Right cardiac atrium (tissue), 5 donors: ENCODE measurements at places on chromosomes 2 and 18. TPM values are rescaled to one million over a fixed set of nuclear protein-coding genes. Genes with fewer than 3 reads are reported as not detected.

- no peak for DNase-seq
Measured at GRCh38 chr2:74415762-74416395, 5.5 kb downstream of the C2orf81 start.

GRCh38 chr18:6682437-6683111 is 46.9 kb upstream of the ARHGAP28 start:
- peak; percentile 11 for DNase-seq

DNA sequence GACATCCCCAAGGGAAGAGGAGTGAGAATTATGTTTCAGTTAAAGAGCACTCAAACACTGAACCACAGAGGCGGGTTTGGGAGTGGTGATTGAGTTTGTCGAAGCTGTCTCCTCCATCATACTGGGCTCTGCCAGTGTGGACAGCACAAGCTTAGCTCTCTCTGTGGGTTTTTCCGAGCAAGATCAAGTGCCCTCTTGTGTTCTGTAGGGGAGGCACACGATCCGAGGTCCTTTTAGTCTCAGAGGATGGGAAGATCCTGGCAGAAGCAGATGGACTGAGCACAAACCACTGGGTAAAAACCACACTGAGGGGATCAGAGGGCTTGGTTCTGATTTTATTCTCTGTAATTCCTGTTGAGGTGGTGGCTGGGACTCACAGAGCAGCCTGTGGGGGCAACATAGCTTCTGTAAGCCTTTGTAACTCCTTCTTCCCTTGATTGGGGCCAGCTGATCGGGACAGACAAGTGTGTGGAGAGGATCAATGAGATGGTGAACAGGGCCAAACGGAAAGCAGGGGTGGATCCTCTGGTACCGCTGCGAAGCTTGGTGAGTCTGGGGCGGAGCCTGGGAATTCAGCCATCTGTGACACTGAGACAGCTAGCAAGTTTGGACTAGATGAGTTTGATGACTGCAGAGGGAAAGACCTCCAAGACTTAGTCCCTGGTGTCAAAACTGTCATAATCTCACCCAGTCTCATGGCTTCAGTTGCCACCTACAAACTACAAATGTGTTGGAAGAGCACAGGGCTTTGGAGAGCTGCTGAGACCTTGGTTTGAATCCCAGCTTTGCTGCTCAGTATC is 2.0 kb downstream of the NAGK start:
- DNase-seq = no peak

Gene C1QL2
- not detected for total RNA-seq

Gene TMEM17
- 1.8 TPM for total RNA-seq

Gene POTEJ
- total RNA-seq = 2.4 TPM
